ENCODE measurements at places on chromosomes 5 and 9. TPM values are rescaled to one million over a fixed set of nuclear protein-coding genes. Genes with fewer than 3 reads are reported as not detected.

PALM2AKAP2 gene
- total RNA-seq: 20.6 TPM

PPP3R2 gene
- total RNA-seq: not detected

LPAR1 gene
- total RNA-seq: 260 TPM

ADCY2 gene
- total RNA-seq: not detected

CENPH gene
- total RNA-seq: 10.8 TPM

AUH gene
- 8.1 TPM for total RNA-seq

ESM1 gene
- 10.2 TPM for total RNA-seq

SPINK4 gene
- total RNA-seq: not detected

SPINK13 gene
- not detected for total RNA-seq

BTNL8 gene
- not detected for total RNA-seq

RNF183 gene
- not detected for total RNA-seq

DNAI1 gene
- not detected for total RNA-seq

TXNDC8 gene
- total RNA-seq: not detected

ZNF454 gene
- under 0.01 TPM for total RNA-seq

TPPP gene
- total RNA-seq: under 0.01 TPM

LCN2 gene
- not detected for total RNA-seq

SNCAIP gene
- 22.5 TPM for total RNA-seq

SLCO6A1 gene
- not detected for total RNA-seq

FTMT gene
- total RNA-seq: not detected

IFNA21 gene
- not detected for total RNA-seq

NR2F1 gene
- 19.0 TPM for total RNA-seq

CRB2 gene
- not detected for total RNA-seq

ADAMTS19 gene
- total RNA-seq: 0.28 TPM

LCN15 gene
- not detected for total RNA-seq

RNF224 gene
- total RNA-seq: not detected
